Small intestine (tissue), 16 donors: ENCODE measurements at places on chromosomes 16 and 17. TPM values are rescaled to one million over a fixed set of nuclear protein-coding genes. Genes with fewer than 3 reads are reported as not detected.

Gene KRTAP4-2
- not detected for polyA plus RNA-seq

Gene SLC35G6
- polyA plus RNA-seq, result 0.49 TPM

Gene DYNLRB2
- 0.75 TPM for polyA plus RNA-seq

DNA sequence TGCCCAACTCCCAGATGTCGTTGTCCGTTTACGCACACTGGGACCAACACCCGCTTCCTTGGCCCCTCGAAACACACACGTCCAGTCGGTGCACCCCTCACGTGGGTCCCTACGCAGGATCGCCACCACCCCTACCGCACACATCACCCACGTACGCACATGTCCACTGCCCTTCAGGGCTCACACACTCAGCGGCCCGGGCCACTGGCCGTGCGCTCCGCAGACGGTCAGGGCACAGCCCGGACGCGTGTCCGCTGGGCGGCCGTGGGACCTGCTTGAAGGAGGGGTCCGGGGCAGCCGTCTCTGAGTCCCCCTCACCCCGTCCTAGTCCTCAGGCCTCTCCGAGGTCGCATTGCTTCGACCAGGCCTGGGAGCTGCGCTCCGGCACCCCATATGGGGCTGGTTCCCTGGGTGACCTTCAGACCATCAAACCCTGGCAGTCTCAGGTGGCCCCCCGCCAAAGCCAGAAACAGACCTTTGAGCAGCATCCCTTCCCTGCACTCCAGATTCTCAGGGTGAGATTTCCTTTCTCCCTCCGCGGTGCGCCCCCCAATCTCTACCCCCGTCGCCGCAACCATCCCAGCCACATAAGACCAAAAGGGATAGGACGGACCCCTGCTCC, 914 bp upstream of the GPRC5B start:
- peak; percentile 47 for DNase-seq
- H3K4me3 ChIP-seq, result peak overlapping the region; percentile 62
- H3K36me3 ChIP-seq, result no peaks in the 10 kb centered on the region
- H3K4me1 ChIP-seq, result peaks cover 2% of the 10 kb centered on the region
- H3K27ac ChIP-seq, result no peak overlapping the region
- H3K27me3 ChIP-seq, result no peaks in the 10 kb centered on the region
